ENCODE measurements at places on chromosomes 5 and 9.
A peak's percentile ranks its signal among the peaks of the same experiment; 100 is the strongest.

GRCh38 chr5:37742111-37742510, 97.7 kb downstream of the GDNF start:
- no peak for DNase-seq

- DNase-seq: no peak
These were observed 70.3 kb downstream of the SPTLC1 start for GRCh38 chr9:92044936-92045335.

GRCh38 chr9:125241863-125242739, 958 bp upstream of the HSPA5 start:
- DNase-seq: no peak

DNA sequence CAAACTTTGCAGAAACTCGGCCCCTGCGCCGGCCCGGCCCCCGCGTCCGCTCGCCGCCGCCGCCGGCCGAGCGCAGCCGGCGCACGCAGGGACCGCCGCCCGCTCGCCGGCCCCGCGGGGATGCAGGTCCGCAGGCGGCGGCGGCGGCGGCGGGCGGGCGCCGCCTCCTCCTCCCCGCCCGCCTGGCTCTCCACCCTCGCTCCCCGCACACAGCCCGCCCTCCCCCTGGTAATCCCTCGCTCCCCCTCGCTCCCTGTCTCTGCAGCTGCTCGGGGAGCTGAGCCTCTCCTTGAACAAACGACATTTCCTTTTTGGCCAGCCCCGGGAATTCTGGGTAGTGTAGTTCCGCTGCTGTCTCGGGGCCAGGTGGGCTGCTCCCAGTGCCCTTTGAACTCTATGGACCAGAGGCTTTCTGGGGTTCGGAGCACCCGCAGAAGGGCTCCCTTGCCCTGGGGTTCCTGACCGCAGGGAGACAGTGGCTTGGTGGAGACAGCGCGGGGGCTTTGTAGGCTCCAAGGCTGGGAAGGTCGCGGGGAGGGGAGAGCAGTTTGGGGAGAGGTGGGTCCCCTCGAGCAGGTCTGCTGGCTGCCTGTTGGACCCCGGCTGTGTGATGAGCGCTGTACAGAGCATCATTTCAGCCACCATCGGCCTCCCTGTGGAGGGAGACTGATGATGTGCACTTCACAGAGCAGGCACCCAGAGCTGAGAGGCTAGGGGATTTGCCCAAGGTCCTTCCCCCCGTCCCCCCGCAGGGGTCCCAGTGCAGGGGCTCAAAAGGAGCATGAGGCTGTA, 1.8 kb upstream of the FAM78A start:
- peak; percentile 70 for DNase-seq

DNA sequence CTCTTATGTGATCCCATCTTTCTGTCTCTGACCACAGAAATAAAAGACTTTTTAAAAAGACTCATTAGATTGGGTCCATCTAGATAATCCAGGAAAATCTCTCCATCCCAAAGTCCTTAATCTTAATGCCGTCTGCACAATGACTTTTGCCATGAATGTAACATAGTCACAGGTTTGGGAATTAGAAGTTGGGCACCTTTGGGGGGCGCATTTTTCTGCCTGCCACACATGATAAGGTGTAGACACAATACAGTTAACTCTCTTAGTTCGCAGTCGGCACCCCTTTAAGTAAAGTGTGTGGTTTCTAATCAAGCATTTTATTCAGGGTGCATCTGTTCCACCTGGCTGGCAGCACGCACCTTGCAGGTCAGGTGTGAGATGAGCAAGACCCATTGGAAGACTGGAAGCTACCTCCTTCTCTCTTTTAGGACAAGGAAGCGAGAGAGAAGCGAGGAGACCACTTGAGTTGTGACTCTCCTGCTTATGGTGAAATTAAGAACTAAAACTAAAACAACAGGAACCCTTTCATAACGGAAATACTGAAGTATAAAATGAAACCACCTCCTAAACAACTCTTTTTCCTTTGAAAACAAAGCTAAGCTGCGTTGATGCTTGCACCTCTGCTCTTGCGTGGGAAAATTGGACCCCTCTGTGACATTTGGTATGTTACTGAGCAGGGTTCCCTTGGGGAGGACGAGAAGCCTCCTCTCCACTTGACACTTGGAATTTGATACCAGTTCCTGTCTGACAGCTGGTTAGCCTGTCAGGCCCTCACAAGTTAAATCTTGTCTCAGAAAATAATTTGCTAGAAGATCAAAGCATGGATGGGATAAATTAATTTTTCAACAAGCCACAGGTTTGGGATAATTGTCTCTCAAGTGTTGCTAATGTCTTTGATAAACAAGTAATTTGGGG, 304.6 kb upstream of the DMRT1 start:
- no peak for DNase-seq

DNA sequence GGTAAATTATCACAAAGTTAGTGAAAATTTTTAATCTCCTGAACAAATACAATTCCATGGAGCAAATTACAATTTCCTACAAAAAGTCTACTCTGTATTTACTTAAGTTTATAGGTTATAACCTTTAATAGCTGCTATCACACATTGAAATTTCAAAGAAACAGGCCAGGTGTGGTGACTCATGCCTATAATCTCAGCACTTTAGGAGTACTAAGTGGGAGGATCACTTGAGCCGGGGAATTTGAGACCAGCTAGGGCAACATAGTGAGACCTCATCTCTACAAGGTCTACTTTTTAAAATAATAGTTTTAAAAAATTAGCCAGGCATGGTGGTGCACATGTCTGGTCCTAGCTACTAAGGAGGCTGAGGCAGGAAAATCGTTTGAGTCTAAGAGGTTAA, 50.3 kb downstream of the HINT1 start:
- DNase-seq: no peak

DNA sequence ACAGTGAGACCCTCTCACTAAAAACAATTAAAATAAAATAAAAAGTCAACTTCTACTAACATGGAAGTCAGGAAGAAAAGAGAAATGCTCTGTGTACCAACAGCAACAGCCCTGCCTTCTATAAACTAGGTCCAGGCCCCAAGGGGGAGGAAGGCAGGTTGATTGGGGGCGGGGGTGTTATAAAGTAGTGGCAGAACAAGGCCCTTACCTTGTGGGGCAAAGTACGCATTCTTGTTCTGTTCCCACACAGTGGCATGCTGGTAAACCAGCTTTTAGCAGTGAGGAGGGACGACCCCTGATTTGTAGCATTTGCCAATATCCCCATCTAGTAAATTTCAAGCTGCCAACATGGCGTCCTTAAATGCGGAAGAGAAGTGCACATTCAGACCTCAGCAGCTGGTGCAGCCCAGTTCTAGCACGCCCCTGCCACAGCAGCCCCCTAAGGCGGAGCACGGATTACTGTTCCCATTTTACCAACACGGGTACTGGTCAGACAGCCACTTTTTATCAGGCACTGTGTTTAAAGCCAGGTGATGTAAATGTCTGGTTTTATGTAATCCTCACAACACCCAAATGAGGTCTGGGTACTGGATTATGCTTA, 69.5 kb downstream of the GTF3C4 start:
- DNase-seq: no peak

- DNase-seq: no peak
These were observed 27.6 kb upstream of the ADRB2 start for GRCh38 chr5:148798786-148799185.

DNA sequence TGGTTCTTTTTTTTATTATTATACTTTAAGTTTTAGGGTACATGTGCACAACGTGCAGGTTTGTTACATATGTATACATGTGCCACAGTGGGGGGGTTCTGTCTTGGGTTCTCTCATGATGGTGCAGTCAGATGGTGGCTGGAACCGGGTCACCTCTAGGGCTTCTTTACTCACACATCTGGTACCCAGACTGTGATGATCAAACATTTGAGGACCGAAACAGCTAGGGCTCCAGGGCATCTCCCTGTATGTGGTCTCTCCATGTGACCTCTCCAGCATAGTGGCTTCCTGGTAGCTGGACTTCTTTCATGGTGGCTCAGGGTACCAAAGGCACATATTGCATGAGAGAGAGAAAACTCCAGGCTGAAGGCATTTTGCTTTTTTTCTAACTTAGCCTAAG, 9.8 kb upstream of the CRHBP start:
- DNase-seq: no peak

GRCh38 chr9:85215416-85215815, 526.3 kb downstream of the AGTPBP1 start:
- DNase-seq: no peak

- DNase-seq: no peak
These were observed 4.4 kb upstream of the SPTLC1 start for GRCh38 chr9:92119586-92119985.

- DNase-seq: no peak
These were observed 49.7 kb downstream of the VAV2 start for GRCh38 chr9:133942206-133942975.

DNA sequence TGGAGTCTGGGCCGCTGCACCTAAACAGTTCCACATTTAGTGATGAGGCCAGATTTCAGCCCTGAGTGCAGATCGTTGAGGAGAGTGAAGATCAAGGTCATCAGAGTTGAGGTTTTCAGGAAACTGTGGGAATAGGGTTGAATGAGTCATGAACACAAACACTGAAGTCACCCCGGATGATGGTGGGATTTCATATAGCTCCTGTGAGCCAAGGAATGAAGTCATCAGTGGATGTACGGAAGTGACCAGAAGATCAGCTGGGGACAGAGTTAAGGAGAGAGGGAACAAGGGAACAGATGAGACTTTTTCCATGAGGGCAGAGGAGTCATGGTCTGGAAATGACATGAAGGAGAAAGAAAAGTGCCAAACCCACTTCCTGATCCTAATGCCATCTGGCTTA, 36.5 kb downstream of the PALM2AKAP2 start:
- DNase-seq: no peak

DNA sequence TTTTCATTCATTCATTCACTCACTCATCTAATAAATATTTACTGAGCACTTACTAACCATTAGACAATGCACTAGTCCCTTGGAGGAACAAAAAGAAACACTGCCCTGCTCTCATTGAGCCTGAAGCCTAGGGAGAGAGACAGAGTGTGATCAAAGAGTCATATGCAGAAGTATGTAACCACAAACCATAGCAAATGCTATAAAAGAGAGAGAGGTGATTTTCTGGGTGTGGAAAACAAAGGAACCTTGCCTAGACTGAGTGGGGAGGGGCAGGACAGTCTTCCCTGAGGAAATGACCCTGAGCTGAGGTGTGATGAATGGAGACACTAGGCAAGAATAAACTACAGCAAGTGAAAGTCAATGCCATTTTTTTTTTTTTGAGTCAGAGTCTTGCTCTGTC, 10.8 kb upstream of the ADRA1B start:
- no peak for DNase-seq

- DNase-seq: no peak
These were observed 173.1 kb upstream of the ANKRD55 start for GRCh38 chr5:56406221-56406620.

DNA sequence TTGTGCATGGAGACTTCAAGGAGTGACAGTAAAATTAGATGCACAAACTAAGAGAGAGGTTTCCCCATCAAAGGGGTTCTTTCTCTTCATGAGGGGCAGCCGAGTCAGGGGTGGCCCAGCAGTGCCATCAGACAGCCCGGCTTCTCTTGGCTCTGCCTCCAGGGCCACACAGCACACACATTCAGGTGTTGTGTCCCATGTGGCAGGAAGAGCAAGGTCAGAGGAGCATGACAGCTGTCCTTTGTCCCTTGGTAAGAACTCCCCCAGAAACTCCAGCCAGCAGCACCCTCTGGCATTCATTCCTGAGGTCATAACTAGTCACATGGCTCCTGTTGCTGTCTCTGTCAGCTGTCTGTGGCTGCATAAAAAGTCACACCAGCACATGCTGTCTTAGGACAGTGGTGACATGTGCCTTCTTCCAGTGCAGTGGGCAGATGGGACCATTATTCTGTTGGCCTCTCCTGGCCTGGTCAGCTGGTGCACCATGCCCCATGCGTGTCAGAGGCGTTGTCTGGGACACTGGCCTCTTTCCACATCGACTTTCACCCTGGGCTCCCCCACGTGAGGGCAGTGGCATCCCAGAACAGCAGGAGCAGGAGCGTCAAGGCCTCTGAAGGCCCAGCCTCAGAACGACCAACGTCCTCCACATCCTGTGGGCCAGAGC, 78.4 kb upstream of the OTULINL start:
- no peak for DNase-seq

DNA sequence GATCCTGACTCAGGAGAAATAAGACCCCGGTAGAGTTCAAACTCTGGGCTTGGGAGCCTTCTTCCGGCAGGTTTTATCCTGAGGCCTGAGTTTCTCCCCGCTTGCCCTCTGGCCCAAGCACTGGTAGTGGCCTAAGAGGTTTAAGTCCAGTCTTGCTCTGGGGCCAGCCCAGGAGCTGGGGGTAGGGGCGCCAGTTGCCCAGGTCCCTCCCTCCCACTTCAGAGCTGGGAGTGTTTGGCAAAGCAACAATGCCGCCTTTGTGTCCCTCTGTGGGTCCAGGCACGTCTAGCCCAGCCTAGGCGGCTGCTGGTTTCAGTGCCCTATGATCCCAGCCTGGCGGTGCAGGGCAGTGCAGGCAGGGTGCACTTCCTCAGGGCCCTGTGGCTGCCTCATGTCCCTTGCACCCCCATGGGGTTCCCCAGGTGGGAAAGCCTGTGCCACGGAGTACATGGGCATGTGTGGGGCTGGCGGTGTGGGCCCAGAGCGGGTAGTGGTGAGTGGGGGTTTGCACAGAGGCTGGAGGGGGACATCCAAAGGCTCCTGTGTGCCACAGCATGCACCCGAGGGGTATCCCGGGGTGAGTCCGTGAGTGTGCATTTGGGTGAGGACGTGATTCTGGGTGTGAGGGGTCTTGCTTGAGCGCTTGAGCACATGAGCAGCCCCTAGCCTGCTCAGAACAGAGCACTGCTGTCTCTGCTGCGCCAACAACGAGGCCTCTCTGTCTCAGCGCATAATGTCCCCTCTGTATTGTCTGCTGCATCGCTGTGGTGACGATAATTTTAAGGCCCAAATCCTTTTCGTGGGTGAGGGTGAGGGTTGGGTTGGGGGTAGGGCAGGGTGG, 61.7 kb upstream of the PSD2 start:
- DNase-seq: no peak

DNA sequence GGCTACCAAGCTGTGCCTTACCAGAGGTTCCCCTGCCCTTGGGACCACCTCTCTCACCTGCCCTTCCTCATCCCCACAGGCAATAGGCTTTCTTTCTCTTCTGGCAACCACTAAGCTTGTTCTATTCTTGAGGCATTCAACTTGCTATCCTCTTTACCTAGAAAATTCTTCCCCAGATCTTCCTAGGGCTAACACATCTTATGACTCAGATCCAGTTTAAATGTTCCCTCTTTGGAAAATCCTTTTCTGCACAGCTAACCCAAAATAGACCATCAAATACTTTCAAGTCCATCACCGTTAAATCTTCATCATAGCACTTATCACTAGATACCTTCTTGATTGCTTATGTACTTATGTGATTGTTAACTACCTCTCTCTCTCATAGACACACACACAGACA, 93.7 kb downstream of the ENC1 start:
- no peak for DNase-seq

DNA sequence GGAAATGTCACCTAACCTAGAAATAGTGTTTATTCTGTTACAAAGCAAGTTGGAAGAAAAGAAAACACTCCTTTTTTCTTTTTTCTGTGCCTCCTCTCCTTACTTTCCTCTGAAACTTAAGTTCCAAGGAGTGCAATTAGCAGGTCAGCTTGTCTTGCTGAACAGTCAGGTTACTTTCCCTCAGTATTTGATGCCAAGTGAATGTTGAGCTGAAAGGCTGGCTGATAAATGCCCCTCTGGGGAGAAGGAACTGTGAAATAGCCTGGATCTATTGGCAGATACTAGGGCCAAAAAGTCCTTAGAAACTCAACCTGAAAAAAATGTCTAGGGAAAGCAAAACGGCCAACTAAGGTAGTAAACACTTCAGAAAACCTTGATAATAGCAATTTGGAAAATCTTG, 43.6 kb downstream of the GRIA1 start:
- DNase-seq: no peak
